ENCODE measurements at places on chromosomes 4 and X.

DNA sequence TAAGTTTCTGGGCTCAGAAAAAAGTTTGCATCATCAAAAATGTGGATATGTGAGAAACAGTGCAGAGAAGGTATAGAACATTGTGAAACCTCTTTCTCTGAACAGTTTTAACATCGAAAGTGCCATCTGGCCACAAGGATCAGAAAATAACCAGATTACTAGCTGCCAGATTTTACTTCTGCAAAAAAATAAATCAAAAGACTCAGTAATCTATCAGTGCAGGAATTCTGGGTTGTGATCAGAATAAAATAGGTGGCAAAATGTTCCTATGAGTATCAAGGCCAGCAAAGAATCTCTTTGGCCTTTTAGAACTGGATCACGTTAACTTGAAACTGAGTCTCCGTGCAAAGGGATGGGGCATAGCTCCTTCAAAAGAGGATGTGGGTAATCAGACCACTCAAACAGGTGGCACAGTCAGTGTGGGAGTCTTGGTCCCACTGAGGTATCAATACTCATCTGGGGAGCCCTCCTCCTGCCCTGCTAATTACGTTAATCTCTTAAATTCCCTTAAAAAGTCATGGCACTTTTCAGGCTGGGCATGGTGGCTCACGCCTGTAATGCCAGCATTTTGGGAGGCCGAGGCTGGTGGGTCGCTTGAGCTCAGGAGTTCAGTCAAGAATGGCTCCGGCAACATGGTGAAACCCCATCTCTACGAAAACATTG is 26.7 kb upstream of the RBM47 start:
- no peak for DNase-seq

DNA sequence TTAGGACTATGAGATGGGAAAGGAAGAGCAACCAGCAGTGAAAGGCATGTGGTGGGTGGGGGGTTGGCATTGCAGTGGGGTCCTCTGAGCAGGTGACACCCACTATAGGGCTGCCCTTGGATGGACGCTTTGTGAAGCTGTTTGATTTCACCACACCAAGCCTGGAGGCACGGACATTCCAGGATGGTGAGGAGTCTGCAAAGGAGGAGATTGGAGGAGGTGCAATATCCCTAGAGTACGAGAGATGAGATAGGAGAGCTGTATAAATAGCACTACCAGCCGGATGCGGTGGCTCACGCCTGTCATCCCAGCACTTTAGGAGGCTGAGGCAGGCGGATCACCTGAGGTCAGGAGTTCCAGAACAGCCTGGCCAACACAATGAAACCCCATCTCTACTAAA is 42.3 kb downstream of the SHOX start:
- DNase-seq: no peak

DNA sequence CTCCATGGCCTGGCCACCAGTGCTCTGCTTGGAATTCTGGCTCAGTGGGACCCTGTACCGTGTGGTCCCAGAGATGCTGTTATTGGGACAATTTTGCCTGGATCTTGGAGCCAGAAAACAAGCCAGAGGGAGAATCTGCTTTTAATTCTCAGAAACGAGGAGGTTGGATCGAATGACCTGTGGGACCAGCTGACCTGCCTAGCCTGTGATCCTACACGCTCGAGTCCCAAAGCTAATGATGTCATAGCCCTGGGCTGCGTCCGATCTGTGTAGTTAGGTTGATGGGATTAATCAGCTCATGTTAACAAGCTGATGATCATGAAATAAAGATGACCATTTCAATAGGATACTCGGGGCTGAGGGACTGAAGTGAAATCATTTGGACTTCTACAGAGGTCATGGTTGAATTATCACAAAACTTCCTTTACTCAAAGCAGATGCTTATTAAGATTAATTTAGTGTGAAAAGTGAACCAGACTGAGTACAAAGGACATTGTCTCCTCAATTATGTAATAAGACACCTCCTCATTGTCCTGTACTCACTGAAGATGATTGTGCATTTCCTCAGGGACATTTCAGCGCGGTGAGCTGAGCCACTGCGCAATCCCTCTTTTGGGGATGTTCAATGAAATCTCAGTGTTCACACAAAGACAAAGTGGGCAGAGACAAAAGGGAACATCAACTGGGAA is 51.9 kb upstream of the STX18 start:
- no peak for DNase-seq

- DNase-seq: no peak
Observed at GRCh38 chrX:2642146-2642545, 48.9 kb upstream of the CD99 start.

GRCh38 chr4:88981556-88981955 is 75.4 kb downstream of the FAM13A start:
- no peak for DNase-seq

- DNase-seq: no peak
Observed at GRCh38 chrX:1767026-1767425, 152.2 kb downstream of the ASMT start.

DNA sequence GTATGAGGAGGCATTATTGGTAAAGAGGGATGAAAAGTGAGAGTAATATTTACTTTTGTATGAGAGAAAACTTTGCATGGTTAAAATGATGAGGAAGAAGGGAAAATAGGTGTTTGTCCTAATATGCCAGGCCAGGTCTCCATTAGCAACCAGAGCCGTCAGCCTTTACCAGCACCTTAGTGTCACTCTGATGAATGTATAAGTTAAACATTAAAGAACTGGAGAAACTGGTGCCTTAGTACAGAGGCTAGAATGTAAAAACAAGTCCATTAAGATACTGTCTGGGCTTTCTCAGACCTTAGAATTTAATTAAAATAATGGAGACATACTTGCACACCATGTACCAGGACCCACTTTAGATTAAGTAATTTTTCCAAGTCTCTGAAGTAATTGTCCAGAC is 222.3 kb downstream of the FAM47A start:
- DNase-seq: no peak

GRCh38 chr4:108590776-108591175 is 29.6 kb upstream of the RPL34 start:
- no peak for DNase-seq

GRCh38 chrX:40734971-40735324 is 394 bp downstream of the MED14 start:
- no peak for DNase-seq

DNA sequence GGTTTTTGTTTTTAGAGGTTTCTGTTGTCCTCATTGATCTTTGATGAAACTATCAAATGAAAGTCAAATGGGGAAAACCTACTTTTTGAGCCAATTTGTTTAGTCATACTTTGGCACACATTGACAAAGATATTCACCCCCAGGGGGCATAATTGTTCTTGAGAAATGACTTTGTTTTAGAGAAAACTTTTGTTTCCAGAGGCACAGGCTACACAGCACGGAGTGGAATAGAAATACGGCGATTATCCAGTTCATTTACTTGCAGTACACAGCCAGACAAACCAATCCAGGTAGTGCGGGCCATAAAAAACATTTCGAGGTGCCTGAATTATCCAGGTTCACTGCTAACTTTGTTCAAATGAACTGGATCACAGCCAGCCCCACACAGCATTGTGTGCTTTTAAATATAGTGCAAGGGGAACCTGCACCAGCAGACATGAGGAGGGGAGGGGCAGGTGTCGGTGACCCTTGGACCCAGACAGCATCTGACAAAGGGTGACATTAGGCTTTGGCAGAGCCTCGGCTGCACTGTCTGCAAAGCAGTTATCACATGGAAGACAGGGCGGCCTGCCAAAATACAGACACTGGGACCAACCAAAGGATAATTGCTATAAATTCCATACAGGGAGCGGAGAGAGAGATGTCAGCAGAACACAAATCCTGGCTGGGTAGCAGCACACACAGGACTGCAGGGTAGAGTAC is 179.6 kb upstream of the NOCT start:
- DNase-seq: no peak

GRCh38 chr4:145177511-145177905 is 2.9 kb downstream of the OTUD4 start:
- DNase-seq: no peak

DNA sequence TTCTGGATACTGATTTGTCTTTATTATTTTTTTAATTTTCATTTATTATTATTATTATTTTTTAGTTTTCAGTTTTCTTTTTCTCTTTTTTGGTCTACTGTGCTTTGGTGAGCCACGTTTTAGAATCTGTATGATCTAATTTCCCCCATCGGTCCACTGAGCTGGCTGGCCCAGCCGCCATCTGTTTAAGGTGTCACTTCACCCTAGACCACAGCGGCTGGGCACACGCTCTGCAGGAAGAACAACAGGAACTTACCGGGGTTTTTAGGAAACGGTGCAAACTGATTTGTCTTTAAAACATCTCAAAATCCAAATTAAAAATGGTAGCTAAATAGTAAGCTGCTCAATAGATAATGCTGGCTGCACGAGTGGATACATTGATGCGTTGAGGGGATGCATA is 48.8 kb upstream of the AMOT start:
- DNase-seq: no peak

- DNase-seq: no peak
Observed at GRCh38 chrX:68461576-68461975, 28.3 kb upstream of the OPHN1 start.

GRCh38 chr4:87055311-87055710 is 120.5 kb downstream of the AFF1 start:
- no peak for DNase-seq

DNA sequence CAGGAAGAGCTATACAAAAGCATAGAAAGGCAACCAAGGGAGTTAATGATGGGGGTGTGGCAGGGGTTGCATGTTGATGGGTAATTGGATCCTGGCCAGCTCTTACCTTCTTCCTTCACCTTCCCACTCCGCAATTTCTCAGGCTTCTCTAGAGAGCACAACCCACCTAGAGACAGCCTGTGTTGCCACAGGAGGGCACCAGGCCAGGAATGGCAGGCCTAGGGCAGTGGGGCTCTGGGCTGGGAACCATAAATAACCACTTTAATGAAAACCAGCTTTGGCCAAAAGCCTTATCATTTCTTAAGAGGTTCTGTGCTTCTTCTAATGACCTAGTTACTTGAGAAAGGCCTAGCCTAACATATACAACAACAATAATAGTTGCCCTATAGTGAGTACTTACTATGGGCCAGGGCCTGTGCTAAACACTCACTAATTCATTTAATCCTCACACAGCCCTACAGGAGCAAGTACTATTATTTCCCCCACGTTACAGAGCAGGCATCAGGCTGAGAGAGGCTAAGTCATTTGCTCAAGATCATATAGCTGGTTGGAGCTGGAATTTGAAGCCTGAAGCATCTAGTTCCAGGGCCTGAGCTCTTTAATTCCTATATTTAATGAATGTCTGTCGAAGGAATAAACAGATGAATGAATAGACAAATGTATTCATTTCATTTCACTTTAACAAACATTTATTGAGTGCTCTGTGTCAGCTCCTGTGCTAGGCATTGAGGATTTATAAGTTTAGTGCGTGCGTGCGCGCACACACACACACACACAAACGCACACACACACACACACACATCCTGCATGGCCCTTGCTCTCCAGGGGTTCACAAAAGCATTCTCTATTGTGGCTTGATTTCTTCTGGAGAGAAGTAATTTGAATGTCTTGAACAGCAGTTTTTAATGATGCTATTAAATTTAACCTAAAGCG is 66.8 kb downstream of the RTL9 start:
- DNase-seq: no peak

GRCh38 chr4:1381181-1381621 is 25.0 kb downstream of the NKX1-1 start:
- DNase-seq: no peak

Measured in HEK293T (cell line).